ENCODE measurements at places on chromosomes 6 and 20.

- peak; percentile 86 for DNase-seq
Observed at GRCh38 chr20:31698803-31699718, 23.6 kb downstream of the BCL2L1 start.

GRCh38 chr6:56524891-56525703 is 117.6 kb downstream of the DST start:
- DNase-seq, result no peak

- peak; percentile 83 for DNase-seq
Observed at GRCh38 chr6:31401403-31401802, 2.0 kb upstream of the MICA start.

DNA sequence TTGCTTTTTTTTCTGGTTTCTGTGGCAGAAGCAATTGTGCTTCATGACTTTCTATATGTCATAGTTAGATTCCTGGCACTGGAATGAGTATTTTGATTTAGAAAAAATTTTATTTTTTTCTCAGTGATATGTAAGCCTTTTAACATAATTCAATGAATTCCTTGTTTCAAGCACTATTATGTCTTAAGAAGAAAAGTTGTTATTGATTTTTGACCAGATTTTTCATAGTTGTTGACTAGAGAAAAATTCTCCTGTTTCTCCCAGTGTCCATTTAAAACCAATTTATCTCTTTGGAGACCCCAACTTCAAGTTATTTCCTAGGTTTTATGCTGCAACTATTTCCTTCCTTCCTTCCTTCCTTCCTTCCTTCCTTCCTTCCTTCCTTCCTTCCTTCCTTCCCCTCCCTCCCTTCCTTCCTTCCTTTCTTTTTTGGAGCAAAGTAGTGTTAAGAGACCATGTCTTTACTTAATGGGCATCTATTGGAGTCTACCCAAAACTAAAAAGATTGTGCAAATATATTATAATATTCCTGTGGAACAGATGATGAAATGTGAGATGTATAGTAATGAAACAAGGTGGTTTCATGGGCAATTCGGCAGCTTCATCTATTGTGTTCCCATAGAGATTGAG is 346.9 kb downstream of the RNF144B start:
- no peak for DNase-seq

GRCh38 chr6:101728956-101729355 is 335.4 kb downstream of the GRIK2 start:
- no peak for DNase-seq

DNA sequence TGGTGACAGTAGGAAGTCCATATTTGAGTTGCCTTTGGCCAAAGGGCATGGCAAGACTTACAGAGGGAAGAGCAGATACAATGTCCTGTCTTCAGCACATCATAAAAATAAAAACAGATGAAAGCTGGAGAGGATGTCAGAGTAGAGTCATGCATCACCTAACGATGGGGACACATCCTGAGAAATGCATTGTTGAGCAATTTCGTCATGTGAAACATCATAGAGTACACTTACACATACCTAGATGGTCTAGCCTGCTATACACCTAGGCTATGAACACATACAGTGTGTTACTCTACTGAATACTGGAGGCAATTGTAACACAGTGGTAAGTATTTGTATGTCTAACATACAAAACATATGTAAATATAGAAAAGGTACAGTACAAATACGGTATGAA is 75.6 kb downstream of the VEGFA start:
- no peak for DNase-seq

- DNase-seq, result no peak
Observed at GRCh38 chr6:4338884-4339283, 203.5 kb upstream of the ECI2 start.

GRCh38 chr6:90859612-90860011 is 272.7 kb upstream of the MAP3K7 start:
- DNase-seq, result no peak

DNA sequence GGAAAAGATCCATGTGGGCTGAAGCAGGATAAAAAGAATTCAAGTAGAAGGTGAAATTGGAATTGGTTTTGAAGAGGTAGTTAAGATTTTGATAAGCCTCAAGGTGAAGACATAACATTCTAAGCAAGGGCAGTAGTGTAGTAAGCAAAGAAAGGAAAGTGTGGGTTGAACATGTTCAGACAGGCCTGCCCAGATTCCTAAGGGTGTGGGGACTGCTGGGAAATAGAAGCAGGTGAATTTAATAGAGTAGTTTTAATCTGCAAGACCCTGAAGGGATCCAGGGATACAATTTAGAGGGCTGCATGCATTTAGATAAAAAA is 19.1 kb downstream of the TAB2 start:
- no peak for DNase-seq

DNA sequence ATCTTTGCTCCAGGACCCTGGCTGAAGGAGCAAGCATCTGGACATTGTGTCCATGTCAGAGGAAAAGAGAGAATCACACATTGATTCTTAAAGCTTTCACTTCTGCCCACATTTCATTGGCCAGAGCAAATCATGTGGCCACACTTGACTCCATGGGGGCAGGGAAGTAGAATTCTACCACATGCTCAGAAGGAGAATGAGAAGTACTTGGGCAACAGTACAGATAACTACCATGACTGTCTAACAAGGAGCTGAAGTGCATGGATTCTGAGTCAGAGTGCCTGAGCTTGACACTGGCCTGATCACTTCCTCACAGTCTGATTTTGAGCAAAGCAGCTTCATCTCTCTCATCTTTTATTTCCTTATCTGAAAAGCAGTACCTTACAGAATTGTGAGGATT is 38.6 kb downstream of the GHRH start:
- DNase-seq, result peak; percentile 31

DNA sequence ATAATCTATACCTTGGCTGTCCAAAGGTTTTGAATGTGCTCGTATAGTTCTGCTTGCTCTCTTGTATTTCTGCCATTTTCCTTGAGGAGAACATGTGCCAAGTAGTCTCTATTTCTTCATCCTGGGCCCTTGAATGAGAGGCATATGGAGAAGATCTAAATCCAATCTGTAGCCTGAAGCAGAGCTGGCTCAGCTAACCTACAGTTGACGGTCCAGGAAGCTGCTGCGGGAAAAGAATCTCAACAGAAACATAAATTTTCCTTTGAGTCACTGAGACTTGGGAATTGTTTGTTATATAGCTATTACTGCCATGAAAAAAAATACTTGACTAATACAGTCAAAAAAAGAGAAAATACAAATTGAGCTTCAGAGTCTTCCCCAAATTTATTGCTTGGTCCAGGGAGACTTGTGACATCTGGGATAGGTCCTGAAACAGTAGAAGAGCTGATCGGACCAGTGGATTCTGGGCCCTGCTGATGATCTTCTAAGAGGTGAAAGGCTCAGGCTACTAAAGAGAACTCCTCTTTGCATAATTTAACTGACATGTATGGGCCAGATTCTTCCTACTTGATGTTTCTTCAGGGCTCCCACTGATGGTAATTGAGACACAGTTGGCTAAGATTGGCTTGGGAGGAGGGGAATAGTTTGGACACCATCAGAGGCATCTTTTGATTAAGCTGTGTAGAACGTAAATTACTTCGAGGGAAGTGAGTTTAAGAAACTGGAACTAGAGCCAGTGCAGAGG is 29.9 kb upstream of the PLCB4 start:
- no peak for DNase-seq

DNA sequence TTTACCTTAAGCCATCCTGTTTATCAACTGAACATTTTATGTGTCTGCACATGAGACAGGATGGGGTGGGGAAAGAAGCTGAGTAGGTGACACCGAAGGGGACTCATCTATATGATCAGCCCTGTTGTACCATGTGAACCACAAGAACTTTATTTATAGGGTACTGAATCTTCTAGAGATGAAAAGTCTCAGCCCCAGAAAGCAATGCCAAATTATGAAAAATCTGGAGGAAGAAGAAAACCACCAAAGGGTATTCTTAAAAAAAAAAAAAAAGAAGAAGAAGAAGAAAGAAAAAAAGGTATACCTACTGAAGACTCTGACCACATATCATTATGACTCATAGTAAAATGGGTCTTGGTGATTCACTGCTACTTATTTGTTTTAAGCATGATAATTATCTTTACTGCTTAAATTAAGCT is 39.8 kb upstream of the HBS1L start:
- DNase-seq, result no peak

GRCh38 chr20:32205843-32206759 is 1.4 kb downstream of the PLAGL2 start:
- DNase-seq, result no peak

- no peak for DNase-seq
Observed at GRCh38 chr6:159684013-159684304, 9.1 kb downstream of the SOD2 start.

DNA sequence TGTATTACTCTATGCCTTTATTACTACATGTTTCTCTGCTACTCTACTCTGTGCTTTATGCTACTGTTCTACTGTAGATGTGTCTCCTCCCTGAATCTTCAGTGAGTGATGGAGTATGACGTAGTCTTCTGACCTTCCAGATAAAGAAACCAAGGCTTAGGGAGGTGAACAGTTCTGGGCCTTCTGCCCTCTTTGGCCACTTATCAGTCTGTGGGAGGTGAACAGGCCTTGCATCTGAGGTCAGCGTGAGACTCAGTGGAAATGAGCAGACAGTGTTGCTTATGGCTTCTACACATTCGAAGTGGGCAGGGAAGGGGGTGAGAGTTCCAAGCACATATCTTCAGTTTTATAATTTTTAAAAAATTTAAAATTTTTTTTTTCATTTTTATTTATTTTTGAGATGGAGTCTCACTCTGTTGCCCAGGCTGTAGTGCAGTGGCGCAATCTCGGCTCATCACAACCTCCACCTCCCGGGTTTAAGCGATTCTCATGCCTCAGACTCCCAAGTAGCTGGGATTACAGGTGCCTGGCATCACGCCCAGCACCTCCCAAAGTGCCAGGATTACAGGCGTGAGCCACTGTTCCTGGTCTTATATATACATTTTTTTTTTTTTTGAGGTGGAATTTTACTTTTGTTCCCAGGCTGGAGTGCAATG is 24.2 kb downstream of the MYBL2 start:
- DNase-seq, result no peak

DNA sequence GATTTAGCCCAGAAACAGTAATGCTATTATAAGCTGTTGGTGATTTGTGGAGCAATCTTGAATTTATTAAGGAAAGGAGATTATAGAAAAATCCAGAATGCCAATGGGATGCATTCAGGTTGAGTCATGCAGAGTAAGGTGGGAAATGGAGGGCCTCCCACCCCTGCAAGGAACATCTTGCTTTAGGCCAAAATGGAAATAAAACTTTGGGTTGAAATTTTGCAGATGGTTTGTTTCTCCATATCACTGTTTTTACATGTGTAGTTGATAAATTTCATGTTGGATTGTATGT is 152.4 kb downstream of the BCAS1 start:
- no peak for DNase-seq

GRCh38 chr20:8148501-8148900 is 16.4 kb downstream of the PLCB1 start:
- no peak for DNase-seq

DNA sequence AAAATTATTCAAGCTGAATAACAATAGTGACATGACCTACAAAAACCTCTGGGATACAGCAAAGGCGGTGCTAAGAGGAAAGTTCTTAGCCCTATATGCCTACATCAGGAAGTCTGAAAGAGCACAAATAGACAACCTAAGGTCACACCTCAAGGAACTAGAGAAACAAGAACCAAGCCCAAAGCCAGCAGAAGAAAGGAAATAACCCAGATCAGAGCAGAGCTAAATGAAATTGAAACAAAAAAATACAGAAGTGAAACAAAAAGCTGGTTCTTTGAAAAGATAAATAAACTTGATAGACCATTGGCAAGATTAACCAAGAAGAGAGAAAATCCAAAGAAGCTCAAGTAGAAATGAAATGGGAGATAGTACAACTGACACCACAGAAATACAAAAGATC is 47.6 kb upstream of the NOTCH4 start:
- no peak for DNase-seq
